ENCODE measurements at places on chromosomes 11 and 22.
A peak's percentile ranks its signal among the peaks of the same experiment; 100 is the strongest.

DNA sequence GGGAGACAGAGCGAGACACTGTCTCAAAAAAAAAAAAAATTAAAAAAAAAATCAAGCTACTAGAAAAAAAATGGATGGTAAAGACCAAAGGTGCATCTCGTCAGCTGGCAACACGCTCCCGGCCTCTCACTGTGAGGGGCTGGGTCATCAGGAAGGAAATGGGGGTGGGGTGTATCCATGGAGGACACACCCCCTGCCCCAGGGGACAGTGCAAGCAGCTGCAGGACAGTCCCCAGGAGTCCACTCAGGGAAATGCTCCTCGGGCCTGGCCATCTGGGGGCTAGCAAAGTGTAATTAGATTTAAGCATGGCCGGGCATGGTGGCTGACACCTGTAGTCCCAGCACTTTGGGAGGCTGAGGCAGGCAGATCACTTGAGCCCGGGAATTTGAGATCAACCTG, 23.1 kb downstream of the TTLL1 start:
- H3K27ac ChIP-seq = no peak overlapping the region
- peaks cover 12% of the 10 kb centered on the region for H3K36me3 ChIP-seq
- no peaks in the 10 kb centered on the region for H3K27me3 ChIP-seq
- no peak for DNase-seq
- H3K4me1 ChIP-seq = no peaks in the 10 kb centered on the region

DNA sequence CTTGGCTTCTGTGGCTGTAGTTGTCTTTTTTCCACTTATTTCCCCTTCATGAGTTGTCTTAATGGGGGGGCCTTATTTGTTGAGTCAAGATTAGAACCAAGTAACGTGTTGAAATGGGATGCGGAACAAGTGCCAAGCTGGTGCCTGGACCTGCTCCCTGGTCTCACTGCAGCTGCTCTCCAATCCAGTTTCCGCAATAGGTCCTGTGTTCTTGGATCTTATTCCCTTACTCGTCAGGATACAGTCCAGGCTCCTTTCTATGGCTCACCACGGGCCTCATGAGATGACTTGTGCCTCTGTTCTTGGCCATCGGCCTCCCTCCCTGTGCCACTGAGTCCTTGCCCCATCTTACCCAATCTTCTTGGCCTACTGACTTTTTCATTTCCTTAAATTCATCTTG, 159.6 kb upstream of the CADM1 start:
- H3K36me3 ChIP-seq = no peaks in the 10 kb centered on the region
- no peak for DNase-seq
- H3K27me3 ChIP-seq = no peaks in the 10 kb centered on the region
- H3K27ac ChIP-seq = no peak overlapping the region

DNA sequence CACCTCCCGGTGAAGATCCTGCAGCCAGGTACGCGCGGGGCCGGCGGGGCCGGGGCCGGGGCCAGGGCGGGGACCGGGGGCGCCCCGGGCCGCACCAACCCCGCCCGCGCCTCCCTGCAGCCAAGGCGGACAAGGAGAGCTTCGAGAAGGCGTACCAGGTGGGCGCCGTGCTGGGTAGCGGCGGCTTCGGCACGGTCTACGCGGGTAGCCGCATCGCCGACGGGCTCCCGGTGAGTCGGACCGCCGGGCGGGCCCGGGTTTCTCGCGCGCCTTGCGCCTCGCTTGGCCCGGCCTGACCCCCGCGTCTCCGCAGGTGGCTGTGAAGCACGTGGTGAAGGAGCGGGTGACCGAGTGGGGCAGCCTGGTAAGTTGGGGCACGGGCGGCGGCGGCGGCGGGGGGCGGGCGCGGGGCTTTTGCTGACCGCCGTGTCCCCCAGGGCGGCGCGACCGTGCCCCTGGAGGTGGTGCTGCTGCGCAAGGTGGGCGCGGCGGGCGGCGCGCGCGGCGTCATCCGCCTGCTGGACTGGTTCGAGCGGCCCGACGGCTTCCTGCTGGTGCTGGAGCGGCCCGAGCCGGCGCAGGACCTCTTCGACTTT, 531 bp downstream of the PIM3 start:
- peak overlapping the region; percentile 86 for H3K4me3 ChIP-seq
- peaks cover 15% of the 10 kb centered on the region for H3K36me3 ChIP-seq
- DNase-seq = no peak
- H3K27ac ChIP-seq = peak overlapping the region; percentile 97
- H3K4me1 ChIP-seq = peaks cover 13% of the 10 kb centered on the region

- no peaks in the 10 kb centered on the region for H3K4me1 ChIP-seq
- peaks cover 8% of the 10 kb centered on the region for H3K27me3 ChIP-seq
- no peaks in the 10 kb centered on the region for H3K36me3 ChIP-seq
- no peak for DNase-seq
These were observed 7.1 kb upstream of the PPFIA1 start for GRCh38 chr11:70263363-70263762.

GRCh38 chr11:74926304-74927030, 22.4 kb downstream of the XRRA1 start:
- H3K27ac ChIP-seq = no peak overlapping the region
- no peaks in the 10 kb centered on the region for H3K4me1 ChIP-seq
- H3K27me3 ChIP-seq = no peaks in the 10 kb centered on the region

DNA sequence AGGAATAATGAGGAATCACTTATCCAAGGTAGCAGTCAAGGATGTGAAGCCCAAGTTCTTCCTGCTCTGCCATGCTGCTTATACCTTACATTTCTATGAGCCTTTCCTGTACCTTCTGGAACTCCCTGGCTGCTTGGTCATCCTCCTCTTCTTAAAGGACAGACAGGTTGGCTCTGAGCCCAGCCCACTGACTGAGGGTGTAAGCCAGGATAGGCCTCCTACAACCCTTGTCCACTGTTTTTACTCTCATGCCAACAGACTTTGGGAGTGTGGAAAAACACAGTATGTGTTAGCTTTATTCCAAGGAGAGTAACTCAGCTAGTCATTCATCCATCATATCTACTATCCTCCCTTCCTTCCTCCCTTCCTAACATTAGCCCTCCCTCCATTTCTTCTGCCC, 47.5 kb downstream of the IRAG1 start:
- H3K4me3 ChIP-seq = no peak overlapping the region
- no peak for DNase-seq
- no peaks in the 10 kb centered on the region for H3K27me3 ChIP-seq
- no peak overlapping the region for H3K27ac ChIP-seq

DNA sequence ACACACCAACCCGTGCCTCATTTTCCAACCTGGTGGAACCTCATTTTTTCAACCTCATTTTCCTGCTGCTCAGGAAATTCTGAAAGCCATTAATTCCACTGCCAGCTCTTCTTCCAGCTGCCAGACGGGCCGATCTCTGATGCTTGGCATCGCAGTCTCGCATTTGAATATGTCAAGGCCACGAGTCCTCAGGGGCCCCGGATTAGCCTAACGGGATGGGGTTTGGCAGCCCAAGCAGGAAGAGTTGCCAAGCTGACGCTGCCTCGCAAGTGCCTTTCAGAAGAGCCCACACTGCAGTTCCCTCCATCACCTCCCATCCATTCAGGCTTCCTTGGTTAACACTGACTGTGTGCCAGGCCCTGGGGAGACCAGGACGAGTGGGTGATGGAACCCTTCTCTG, 8.7 kb downstream of the RASD2 start:
- no peak for DNase-seq
- H3K27ac ChIP-seq = no peak overlapping the region
- H3K27me3 ChIP-seq = no peaks in the 10 kb centered on the region
- H3K4me1 ChIP-seq = peaks cover 7% of the 10 kb centered on the region

- H3K4me1 ChIP-seq = no peaks in the 10 kb centered on the region
- no peak overlapping the region for H3K27ac ChIP-seq
- no peaks in the 10 kb centered on the region for H3K27me3 ChIP-seq
- no peak overlapping the region for H3K4me3 ChIP-seq
- no peak for DNase-seq
- H3K36me3 ChIP-seq = no peaks in the 10 kb centered on the region
These were observed 2.7 kb upstream of the MUC5B start for GRCh38 chr11:1219834-1220815.

DNA sequence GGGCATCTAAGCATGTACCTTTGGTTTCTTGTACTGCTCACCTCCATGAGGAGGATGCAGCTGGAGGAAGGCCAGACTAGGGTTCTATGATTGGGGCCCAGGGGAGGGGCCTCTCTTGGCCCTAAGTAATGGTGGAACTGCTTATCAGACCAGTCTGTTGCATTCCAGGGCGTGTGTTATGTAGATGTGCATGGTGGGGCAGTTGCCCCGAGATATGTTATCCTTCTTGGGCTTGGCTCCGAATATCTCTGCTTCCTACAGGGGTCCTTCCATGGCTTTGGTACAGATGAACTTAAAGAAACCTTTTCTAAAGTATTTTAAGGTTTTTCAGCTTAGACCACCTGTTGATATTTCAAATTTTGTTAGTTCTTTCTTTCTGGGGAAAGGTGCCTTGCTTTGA, 126.0 kb downstream of the SWAP70 start:
- no peak overlapping the region for H3K27ac ChIP-seq
- H3K4me1 ChIP-seq = no peaks in the 10 kb centered on the region
- no peaks in the 10 kb centered on the region for H3K27me3 ChIP-seq
- H3K4me3 ChIP-seq = no peak overlapping the region
- peaks cover 9% of the 10 kb centered on the region for H3K36me3 ChIP-seq

DNA sequence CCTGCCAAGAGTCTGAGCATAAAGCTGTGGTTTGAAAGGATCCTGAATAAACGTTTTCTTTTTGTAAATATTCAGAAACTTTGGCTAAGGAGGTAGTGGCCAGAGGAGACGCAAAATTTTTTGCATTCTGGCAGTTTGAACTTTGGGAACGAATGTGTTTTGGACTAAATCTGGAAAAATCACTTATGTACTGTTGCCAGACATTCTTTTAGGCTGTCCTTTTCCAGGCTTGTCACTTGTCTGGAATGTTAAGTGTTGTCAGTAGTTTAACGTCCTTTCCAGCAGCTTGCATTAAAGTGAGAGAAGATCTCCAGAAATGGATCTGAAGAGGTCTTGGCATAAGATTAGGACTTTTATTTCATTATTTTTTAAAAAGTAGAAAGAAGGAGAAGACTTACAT, 18.5 kb downstream of the SPECC1L start:
- no peak overlapping the region for H3K27ac ChIP-seq
- no peaks in the 10 kb centered on the region for H3K27me3 ChIP-seq
- H3K36me3 ChIP-seq = no peaks in the 10 kb centered on the region
- peaks cover 17% of the 10 kb centered on the region for H3K4me1 ChIP-seq
- DNase-seq = no peak
